ENCODE measurements at places on chromosomes 16 and 17. TPM values are rescaled to one million over a fixed set of nuclear protein-coding genes. Genes with fewer than 3 reads are reported as not detected.

DNA sequence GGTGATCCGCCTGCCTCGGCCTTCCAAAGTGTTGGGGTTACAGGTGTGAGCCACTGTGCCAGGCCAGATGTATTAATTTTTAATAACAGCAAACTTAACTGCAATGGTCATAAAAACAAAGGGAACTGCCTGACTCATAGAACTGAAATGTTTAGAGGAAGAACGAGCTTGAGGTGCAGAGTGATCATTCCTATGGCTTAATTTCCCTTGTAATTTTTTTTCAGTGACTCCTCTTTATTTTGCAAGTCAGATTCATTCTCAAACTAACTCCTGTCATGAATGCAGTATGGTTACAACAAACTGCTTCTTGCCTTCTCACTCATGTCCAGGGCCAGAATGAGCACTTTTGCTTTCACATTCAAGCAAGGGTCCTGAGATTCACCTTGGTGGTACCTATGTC is 231.3 kb downstream of the HAPSTR1 start:
- DNase-seq, result no peak

DNA sequence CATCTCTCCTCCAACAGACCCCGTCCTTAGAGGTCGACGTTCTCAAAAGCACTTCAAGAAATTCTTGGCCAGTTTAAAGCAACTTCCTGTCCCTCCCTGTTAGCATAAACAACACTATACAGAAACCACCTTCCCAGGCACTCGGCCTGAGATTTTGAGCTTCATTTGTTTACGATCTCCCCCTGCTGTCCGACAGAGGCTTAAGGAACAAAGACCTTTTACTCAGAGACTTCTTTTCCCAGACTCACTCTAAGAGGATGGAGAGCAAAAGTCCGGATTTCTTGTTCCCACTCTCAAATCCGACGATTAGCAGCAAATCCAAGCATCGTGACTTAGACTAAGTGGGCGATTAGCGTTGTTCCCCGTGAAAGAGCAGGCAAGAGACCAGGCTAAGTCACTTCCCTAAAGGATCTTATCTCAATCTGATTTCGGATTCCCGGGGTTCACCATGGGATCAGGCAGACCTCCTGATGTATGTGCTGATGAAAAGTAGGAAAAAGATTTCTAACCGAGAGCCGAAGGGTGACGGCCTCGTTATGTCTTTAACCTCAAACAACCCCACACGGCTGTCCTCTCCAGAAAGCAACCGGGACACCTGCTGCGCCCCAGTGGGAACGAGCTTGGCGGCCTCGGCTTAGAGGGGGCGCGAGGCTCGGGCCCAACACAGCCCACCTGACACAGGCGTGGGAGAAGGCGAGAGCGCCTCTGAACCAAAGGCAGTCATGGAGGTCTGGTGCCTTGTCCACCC is 598 bp downstream of the INPP5K start:
- peak; percentile 97 for DNase-seq

Gene CES5A
- total RNA-seq, result not detected

DNA sequence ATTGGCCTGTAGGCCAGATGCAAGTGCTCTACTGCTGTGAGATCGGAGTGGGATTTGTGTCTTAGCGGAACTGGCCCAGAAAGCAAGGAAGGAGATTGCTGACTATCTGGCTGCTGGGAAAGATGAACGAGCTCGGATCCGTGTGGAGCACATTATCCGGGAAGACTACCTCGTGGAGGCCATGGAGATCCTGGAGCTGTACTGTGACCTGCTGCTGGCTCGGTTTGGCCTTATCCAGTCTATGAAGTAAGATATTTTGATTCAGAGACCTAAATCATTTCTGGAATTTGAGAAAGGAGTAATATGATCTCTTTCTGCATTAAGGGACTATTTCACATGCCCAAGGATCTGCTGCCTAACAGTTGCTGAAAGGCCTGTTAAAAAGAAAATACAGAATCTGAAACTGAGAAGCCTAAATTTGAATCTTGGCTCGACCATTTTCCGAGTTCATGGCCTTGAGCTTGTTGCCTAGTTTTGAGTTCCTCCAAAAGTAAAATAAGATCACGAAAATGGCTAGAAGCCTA is 21.1 kb downstream of the IST1 start:
- peak; percentile 26 for DNase-seq

GRCh38 chr16:59013930-59014329 is 279.8 kb upstream of the GOT2 start:
- no peak for DNase-seq

Data from fibroblast of villous mesenchyme (primary cell).